Stimulated activated CD8-positive, alpha-beta memory T cell treated with anti-CD3 and anti-CD28 coated beads, Interleukin-12 subunit alpha, Interleukin-12 subunit beta, amount 100 ng/mL, for 1 hour (primary cell): ENCODE measurements at places on chromosomes 16 and 17.
A peak's percentile ranks its signal among the peaks of the same experiment; 100 is the strongest.

- no peak for DNase-seq
Observed at GRCh38 chr16:67388591-67388990, 4.7 kb downstream of the TPPP3 start.

- no peak for DNase-seq
Observed at GRCh38 chr17:75407655-75408352, 2.3 kb upstream of the GRB2 start.

DNA sequence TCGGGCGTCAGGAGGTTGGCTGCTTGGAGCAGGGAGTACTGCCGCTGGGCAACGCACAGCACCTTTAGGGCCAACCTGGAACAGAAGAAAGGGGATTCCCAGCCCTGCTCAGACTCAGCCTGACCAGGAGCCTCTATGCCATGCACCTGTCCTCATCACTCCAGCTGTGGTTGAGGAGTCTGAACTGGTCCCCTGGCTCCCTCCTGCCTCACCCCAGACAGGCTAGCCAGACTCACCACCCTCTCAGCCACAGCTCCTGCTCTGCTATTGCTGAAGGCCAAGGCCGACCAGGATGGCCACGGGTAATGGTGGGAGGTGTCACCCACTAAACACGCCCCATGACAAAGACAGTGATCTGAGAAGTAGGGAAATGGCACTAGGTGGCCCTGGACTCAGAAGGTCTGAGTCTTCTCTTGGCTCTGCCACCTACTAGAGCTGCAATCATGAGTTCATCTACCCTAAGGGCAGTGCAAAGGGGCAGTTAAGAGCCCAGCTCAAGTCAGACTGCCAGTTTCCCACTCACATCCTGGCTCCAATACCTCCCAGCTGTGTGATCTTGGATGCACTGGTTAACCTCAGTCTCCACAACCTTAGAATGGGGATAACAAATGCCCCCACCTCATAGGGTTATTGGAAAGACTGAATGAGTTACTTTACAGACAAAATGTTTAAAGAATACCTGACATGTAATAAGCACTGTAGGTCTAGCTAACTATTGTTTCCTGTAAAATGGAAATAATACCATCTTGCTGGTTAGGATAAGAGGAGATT lies 13.8 kb upstream of the GFAP start:
- DNase-seq = no peak

DNA sequence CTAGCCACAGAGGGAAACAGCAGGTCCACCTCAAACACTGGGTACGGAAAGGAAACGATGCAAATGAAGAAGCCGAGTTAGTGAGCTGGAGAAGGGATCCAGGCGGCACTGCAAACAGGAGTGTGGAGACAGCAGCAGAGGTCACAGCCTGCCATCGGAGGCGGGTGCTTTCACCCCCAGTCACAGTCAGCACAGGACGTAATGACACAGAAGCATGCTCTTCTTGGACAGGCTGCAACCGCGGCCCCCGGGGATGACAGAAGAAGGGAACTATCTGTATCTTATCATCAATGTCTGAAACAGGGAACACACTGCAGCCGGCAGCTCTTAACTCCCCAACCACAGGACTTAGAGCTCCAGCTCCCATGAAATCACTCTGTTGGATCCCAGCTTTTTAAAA lies 16.1 kb upstream of the SLC38A8 start:
- no peak for DNase-seq

- no peak for DNase-seq
Observed at GRCh38 chr17:48487221-48487620, 43.6 kb downstream of the HOXB1 start.

GRCh38 chr17:76726776-76727718 lies at the start of gene METTL23:
TSS of gene METTL23 (plus strand) at chr17:76726839. CDS start at chr17:76729711, 2,872 bp downstream.
- peak; percentile 60 for DNase-seq

DNA sequence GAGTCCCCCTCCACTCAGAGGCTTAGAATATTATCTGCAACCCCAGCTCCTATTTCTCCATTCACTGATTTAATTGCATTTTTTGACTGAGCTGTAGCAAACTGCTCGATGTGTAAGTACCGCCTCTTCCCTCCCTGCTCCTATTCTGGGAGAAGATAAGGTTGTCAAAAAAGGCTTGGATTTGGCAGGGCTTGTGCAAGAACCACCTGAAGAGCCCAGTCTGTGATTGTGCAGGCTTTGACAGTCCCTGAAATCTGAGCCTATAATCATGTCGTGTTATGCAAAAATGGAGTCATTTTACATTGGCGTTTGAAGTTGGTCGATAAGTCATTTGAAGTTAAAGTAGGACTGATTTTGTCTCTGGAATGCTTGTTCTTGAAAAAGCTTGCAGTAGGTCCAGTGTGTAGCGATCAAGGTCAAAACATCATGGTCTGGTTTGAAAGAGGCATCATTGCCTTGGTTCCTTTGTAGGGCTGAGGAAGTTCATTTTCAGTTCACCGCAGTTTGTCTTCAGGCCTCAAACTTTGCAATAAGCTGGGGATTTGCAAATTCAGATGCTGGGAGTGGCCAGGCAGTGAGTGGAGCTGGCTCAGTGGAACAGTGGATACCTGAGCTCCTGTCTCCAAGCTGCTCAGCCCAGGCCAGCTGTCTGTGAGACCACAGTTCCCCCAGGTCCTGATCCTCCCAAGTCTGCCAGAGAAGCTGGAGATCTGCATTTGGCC lies 68.8 kb downstream of the KATNIP start:
- no peak for DNase-seq

GRCh38 chr17:67983383-67983688 lies 12.9 kb downstream of the C17orf58 start:
- no peak for DNase-seq

DNA sequence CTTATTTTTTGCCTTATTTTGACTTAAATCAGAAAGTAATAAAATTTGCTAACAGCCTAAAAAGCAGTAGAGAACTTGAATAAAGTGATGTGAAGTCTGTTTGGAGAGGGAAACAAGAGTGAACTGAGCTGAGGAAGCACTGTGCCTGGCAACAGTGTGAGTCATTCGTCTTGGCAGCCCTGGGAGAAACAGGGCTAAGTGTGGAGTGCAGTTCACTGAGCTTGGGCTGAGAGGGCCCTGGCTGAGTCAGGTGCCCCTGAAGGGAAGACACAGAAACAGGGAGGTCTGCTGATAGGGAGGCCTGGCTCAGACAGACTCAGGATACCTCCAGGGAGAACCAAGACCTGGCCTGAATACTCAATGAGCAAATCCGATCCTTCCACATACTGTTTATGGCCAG lies 132.1 kb downstream of the HS3ST4 start:
- no peak for DNase-seq

DNA sequence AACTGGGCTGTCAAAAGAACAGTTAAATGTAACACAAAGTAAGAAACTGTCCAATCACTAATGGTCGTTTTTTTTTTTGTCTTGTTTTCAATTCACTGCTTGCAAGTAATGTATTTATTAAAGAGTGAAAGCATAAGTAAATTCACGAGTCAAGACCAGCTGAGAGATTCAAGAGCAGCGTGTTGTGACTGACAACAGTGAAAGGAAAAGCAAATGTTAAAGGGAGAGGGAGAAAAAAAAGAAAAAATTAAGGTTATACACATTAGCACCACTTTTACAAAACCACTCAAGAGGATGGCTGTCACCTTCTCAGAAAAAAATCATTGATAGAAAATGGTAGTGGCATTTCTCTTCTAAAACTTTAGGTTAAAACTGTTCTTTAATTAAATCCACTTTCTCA lies 36.1 kb downstream of the GPATCH8 start:
- DNase-seq = no peak

DNA sequence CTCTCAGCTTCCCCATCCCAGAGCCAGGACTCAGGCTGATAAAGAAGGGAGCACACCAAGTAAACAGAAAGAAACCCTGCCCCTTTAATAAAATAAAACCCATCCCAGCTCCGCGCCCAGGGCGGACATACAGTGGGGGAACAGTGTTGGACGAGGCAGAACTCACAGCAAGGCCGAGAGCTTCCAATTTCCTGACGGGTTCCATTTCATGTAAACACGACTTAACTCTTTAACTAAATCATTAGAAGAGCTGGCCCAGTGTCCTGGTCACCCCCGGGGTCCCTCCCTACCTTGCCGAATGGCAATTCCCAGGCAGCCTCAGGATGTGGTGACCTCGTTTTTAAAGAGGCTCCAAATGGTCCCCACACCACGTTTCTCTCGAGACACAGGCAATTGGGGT lies 340.7 kb downstream of the FOXL1 start:
- DNase-seq = no peak

DNA sequence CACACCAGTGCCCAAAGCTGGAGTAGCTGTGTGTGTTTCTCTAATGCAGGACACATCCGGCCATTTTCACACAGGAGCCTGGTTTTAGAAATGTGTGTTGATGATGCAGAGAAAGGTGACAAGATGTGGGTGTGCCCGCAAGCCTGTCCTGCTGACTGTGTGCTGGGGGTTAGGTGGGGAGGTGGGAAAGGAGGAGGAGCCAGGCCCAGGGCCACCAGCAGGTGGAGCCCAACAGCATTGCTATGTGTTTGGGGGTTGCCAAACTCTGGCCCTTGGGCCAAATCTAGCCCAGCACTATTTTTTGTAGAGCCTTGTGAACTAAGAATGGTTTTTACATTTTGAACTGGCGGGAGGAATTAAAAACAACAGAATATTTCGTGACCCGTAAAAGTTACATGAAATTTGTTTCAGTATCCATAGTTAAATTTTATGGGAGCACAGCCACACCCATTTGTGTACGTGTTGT lies 61.7 kb upstream of the LGALS9 start:
- DNase-seq = peak; percentile 29

DNA sequence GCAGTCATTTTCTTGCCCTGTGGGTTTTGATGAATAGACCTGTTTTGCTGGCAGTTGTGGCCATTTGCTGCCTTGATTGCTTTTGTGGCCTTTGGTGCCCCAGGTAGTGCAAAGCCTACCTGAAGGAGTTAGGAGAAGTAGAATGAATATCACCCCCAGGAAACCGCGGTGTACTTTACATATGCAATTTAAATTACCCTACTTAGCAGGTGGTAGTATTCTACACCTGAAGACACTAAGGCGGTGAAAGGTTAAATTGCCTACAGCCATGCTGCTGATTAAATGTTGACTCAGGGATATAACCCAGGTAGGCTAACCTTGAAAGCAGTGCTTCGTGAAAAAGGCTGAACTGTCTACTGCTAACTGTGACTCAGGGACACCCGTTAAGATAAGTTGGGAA lies 27.2 kb upstream of the WWOX start:
- DNase-seq = no peak

DNA sequence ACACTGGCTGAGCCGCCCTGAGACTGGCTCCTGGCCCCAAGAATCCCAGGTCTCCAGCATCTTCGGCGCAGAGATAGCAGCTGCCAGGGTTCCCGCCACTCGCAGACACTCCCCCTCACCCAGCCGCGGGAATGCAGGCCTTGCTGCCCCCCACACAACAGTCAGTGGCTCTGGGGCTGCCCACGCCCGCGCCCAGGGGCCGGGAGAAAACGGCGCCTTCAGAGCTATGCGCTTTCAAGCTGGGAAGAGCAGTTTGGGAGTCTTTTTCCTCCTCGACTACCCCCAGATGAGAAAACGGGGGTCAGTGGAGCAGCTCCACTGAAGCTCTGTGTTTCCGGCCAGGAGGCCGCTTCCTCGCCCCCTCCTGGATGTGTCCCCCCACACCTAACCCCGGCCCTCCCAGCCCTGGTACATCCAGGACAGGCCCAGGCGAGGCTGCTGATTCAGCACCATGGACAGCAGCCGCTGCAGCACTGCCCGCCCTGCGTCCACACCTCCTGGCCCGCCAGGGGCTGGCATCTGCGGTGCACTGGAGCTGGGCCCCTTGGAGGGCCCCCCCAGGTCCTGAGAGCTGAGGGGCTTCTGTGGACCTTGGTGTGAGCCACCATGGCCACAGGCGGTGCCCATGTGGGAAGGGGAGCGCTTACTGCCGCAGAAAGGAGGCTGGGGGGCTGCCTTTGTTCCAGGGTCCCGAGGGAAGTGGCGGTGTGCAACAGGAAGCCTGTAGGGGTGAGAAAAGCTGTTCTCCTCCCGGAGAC lies 35.7 kb downstream of the CACNA1H start:
- DNase-seq = peak; percentile 12

DNA sequence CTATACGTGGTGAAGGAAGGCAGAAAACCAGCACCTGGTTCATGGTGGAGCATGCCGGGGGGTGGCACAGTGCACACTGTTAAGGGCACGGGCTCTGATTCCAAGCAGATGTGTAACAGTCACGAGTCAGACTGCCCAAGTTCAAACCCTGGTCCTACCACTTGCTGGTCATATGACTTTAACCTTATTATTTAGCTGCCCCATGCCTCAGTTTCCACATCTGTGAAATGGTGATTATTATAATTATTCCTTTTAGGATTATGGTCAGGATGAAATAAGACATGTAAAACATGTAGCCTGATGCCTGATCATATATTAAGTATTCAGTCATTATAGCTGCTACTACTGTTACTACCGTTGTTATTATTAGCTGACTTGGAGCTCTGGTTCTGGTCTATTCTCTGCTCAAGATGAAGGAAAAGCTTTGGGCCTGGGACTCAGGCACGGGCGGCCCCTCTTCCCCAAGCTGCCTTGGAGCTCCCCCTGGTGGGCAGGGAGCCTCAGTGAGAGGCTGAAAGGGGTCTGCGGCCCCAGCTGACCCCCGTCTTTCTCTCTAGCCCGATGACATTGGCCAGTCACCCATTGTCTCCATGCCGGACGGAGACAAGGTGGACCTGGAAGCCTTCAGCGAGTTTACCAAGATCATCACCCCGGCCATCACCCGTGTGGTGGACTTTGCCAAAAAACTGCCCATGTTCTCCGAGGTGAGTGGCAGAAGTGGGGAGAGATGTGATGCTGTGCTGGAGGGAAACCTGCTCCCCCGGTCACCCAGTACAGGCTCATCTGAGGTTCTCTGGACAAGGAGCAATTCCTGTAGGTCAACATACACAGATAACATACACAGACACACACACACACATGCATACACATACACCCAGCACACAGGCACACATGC lies 14.0 kb downstream of the NR1D1 start:
- peak; percentile 43 for DNase-seq

DNA sequence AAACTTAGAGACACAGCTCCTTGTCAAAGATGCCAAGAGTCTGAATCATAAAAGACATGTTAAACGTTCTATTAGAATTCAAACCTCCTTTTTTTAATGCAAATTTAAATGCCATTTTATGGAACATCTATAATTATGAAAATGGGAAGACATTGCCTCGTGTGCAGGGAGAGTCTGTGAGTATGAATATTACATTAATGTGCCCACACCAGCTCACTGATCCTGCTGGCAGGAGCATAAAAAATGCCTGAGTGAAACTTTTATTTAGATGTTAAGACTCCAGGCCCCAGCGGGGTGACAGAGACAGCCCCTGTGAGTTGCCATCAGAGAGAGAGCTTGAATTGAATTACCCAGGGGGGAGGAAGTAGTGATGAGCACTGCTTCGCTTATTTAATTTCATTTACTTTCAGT lies 84.8 kb downstream of the SNX11 start:
- DNase-seq = no peak
